RWPE1 (cell line): ENCODE measurements at places on chromosomes 1 and 21.
A peak's percentile ranks its signal among the peaks of the same experiment; 100 is the strongest.

DNA sequence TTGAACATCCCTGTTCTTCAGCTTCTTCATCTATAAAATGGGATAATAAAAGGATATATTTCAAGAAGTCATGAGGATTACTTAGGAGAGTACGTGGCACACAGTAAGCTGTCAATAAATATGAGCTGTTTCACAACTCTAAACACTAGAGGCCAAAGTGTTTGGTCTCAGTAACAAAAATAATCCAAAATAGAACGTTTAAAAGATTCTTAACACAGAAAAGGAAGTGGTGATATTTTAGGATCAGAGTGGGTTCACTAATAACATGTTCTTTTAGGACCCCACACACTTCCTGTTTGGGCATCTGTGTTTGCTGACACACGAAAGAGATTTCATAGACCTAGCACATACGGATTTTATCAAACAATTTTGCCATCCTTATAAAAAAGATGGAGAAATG is 32.9 kb downstream of the TNFSF18 start:
- no peak for DNase-seq

DNA sequence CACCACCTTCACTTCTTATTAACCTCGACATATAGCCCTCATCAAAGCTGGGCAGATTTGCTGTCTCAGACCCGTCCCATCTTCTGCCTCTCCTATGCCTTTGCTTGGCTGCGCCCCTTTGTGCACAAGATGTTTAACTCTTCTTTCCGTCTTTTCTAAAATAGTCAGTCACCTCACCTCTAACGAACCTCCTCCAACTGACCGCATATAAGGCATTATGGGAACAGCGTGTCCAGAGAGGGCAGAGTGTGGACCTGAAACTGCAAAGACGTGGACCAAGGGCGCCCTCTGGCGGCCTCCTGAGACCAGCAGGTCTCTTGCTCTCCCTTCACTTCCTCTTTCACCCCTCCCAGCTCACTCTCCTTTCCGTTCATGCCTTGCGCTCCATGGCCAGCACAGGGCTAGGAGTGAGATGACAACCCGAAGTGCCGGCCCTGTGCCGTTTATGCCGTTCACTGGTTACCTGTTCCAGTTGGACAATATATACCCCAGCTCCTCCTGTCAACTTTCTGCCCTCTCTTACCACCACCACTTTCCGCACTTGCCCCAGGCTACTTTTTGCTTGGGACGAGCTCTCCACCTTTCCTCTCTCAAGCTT is 2.5 kb upstream of the METTL25B start:
- DNase-seq: peak; percentile 86

- no peak for DNase-seq
Observed at GRCh38 chr1:71743862-71744261, 538.5 kb downstream of the NEGR1 start.

DNA sequence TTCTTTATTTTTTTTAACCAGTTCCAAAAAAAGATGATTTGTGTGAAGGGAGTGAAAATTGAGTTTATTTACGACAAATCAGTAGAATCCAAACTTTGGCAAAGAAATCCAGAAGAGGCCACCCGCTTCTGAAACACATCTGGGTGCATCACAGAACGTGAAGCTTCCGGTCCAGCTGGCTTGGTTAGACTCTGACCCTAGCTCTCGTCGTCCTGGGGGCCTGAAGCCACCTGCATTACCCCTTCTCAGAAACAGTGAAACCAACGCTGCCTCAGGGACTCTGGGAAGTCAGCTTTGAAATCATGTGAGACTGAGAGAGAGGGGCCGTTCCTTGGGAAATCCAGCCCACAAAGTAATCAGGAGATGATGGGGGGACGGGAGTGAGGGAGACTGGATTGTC is 21.8 kb downstream of the AJAP1 start:
- no peak for DNase-seq

DNA sequence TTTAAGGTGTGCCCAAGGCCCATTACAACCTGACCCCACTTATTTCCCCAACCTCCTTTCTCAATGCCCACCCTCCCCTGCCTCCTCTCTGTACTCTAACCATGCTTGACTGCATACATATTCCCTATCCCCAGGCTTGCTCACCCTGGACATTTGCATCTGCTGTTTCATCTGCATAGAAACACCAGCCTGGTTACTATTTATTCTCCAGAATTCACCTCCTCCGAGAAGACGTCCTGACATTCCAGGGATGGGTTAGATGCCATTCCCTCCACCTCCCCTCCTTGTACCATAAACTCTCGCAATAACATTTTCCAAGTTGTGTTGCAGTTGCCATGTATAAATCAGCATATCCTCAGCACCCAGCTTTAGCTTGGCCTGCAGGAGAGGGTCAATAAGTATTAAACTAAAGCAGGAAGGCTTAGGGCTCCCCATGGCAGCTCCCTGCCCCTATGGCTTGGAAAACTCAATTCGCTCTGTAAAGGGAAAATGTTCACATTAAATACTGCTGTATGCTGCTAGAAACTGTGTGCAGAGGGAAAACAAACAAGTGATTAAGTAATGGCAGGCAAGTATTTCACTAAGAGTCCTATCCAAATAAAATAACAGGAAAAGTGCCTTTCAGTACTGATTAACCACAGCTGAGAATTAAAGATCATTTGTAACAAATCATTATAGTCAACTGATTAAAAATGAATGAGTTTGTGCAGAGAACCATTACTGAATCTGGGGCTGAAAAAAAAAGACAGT is 202.3 kb downstream of the TNR start:
- DNase-seq: no peak

GRCh38 chr1:150780510-150780909 is 14.9 kb upstream of the CTSS start:
- DNase-seq: no peak

DNA sequence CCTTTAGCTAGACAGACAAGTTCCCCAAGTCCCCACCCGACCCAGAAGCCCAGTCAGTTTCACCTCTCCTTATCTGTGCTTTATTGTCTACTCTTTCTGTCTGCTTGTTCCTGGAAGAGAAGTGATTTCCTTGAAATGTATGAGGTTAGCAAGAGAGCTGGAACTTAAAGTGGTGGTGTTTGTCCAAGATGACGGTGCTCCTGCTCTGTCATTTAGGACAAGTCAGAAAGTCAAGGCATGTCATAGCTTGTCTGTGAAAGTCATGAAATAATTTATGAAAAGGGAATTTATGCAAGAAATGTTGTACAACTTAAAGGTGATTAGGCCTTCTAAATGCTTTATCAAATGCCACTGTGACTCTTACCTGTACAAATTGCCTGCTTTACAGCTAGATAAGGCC is 178.1 kb downstream of the PLA2G4A start:
- DNase-seq: no peak

GRCh38 chr1:93591676-93592550 is 89.7 kb downstream of the BCAR3 start:
- DNase-seq: no peak

- DNase-seq: no peak
Observed at GRCh38 chr1:102183711-102184110, 187.0 kb upstream of the OLFM3 start.

DNA sequence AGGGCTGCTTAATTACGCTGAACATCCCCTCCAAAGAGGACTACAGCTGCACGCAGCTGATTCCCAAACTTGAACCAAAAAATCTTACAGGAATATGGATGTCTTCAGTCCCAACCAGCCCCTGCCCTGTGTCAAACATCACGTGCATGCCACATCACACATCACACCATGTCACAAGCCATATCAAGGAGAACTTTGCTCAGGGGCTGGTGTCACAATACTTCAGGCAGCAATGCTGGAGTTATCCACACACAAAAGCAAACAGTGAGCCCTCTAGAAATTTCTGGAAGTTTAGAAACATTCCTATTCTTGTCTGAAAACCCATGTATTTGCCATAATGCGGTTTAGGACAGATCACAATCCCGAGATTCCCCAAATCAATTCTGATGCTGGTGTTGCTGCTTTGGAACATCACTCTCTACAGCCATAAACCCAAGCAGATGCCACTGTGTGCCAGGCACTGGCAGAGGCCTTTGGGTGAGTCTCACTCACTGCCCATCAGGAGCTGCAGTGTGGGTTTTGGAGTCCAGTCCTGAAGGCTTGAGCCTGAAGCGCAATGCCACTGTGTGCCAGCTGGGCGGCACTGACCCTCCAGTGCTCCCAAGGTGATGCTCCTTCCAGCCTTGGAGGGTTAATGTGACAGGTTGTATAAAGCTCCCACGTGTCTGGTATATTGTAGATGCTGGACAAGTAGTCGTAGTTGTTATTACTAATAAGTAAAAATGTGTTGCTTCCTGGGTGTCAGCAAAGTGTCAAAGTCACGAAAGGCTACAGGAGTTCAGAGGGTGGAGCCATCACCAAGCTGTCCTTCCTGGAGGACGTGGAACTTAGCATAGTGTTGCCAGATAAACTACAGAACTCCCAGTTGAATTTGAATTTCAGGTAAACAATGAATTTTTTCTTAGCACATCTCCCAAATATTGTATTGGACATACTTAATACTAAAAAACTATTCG is 20.1 kb upstream of the EFNA1 start:
- DNase-seq: no peak

DNA sequence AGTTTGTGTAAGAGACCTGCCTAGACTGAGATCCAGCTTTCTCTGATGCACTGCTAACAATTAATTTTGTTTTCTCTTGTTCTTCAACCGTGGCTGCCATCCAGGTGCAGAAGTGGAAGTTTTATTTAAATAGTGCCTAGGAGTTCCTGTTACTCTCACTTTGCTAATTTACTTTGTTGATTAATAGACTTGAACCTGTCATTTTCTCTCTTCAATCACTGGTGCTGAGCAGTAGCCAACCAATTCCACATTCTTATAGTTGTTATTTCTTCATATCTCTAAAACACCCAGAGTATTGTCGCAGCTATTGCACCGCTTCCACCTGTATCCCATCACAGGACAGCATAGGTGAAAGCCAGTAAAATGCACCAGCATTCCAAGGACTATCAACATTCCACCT is 157.2 kb downstream of the PDE4B start:
- DNase-seq: no peak

DNA sequence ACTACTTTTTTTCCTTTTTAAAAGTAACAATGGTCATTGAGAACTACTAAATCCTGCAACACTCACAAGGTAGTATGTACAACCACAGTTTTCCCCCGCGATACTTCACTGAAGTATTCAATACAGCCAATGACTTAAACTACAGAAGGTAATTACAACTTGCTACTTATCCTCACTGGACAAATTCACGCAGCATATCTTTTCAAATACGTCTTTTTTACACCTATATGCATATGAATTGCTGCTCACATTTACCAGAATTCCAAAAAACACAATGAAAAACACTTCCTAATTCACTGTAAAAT is 12.4 kb downstream of the NRIP1 start:
- no peak for DNase-seq

DNA sequence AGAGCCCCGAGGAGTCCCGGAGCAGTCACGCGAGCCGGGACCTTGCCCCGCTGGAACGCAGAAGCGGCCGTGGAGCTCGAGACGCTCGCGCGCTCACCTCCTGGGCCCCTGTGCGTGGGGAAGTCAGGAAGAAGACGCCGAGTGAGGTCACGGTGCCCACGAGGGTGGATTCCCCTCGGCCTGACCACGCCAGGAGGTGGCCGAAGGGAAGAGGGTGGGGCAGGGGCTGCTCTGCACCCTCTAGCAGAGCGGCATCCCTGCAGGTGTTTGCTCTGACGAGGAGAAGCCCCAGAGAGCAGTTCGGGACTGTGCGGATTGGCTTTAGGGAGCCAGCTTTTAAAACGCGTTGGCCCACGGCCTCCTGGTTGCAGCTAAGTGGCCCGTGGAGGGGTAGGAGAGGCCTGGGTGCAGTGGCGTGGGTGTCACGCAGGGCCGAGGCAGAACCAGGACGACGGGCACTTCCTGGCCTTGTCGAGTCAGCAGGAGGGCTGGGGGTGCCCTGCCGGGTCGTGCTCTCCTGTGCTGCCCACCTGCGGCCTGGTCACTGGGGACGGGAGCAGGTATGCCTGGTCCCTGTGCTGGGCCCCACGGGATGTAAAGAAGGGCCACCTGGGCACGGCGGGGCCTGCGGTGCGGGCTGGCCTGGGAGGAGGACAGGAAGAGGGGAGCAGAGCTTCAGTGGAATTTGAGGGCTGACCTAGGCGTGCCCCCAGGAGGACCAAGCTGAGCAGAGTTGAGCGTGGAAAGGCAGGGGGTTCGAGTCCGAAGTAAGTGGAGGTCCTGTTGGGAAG is 1.0 kb downstream of the PDXK start:
- DNase-seq: no peak

DNA sequence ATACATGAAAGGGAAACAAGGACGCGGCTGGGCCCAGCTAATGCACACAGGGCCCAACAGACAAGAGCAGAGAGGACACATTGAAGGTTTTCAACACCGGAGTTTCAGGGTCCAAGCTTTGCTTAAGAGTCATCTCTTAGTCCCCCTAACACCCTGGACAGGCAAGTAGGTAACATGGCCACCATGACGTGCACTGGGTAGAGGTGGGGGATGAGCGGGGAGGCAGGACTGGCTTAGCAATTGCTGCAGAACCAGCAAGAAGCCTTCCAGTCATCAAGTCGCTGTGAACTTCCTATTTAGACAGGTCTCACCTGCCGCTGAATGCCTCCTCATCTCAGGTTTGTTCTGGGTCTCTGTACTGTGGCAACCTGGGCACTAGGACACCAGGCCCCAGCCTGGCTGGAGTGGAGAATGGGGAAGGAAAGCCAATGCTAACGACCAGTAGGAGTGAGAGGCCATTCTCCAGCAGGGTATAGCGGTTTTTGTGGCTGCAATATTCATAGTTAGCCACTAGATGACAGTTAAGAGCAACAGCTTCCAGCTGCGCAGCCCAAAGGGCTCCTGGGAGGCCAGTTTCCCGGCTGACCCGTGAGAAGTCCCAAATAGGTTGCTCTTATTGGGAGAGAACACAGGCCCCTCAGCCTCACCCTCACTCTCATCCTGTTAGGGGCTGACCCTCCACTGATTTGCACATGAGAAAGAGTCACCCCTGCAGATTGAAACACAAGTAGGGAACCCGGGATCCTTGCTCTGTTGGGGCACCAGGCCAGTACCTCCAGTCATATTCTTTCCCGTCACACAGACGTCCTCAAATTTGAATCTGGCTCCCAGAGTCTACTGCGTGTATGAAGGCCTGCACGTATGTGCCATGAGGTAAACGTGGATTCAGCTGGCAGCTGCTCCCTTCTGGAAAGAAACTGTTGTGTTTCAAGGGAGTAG is 6.0 kb upstream of the PIGC start:
- no peak for DNase-seq

DNA sequence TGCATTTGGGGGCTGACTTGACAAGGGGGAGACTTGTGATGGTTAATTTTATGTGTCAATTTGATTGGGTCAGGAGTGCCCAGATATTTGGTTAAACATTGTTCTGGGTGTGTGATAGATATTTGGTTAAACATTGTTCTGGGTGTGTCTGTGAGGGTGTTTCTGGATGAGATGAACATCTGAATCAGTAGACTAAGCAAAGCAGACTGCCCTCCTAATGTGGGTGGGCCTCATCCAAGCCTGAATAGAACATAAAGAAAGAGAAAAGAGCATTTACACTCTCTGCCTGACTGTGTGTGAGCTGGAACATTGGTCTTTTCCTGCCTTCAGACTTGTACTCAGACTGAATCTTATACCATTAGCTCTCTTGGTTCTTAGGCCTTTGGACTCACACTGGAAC is 113.5 kb downstream of the ODF2L start:
- no peak for DNase-seq

GRCh38 chr1:169838942-169839341 is 44.2 kb upstream of the METTL18 start:
- DNase-seq: no peak

- DNase-seq: no peak
Observed at GRCh38 chr1:209880031-209880430, 52.3 kb downstream of the UTP25 start.
